Activated naive CD4-positive, alpha-beta T cell treated with anti-CD3 and anti-CD28 coated beads, Interleukin-2, amount 10 ng/mL, durations not matched to agents 7 days and 5 days (primary cell): ENCODE measurements at places on chromosomes 2 and 18.

GRCh38 chr2:43319541-43319940, 93.1 kb upstream of the ZFP36L2 start:
- no peak for DNase-seq

GRCh38 chr2:44843641-44844310, 97.7 kb upstream of the SIX3 start:
- no peak for DNase-seq

- DNase-seq: peak; percentile 73
Measured at GRCh38 chr2:226423498-226423960, 376.1 kb downstream of the IRS1 start.

DNA sequence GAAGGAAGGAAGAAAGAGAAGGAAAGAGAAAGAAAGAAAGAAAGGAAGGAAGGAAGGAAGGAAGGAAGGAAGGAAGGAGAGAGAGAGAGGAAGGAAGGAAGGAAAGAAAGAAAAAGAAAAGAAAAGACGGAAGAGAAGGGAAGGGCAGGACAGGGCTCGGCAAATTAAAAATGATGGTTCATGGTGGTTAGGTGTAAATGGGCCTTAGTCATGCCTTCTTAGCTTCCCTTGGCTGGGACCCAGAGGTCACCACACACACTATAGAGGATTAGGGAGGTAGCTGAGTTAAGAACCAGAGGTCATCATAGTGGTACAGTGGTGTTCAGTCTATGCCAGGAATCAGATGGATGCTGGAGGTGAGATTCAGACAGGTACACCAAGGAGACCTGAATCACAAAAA, 9.3 kb upstream of the ATL2 start:
- no peak for DNase-seq

GRCh38 chr2:241859436-241860183, 916 bp upstream of the PDCD1 start:
- DNase-seq: peak; percentile 62

GRCh38 chr18:34821669-34822210, 111.6 kb downstream of the DTNA start:
- no peak for DNase-seq
